Fibroblast of skin of abdomen (primary cell): ENCODE measurements at places on chromosomes 7 and 10.

GRCh38 chr7:45881759-45882464, 6.4 kb upstream of the IGFBP1 start:
- peak; percentile 39 for DNase-seq

- DNase-seq, result no peak
Measured at GRCh38 chr10:109412353-109412752, 511.0 kb downstream of the XPNPEP1 start.

- no peak for DNase-seq
Measured at GRCh38 chr7:137954614-137955013, 47.3 kb downstream of the CREB3L2 start.

DNA sequence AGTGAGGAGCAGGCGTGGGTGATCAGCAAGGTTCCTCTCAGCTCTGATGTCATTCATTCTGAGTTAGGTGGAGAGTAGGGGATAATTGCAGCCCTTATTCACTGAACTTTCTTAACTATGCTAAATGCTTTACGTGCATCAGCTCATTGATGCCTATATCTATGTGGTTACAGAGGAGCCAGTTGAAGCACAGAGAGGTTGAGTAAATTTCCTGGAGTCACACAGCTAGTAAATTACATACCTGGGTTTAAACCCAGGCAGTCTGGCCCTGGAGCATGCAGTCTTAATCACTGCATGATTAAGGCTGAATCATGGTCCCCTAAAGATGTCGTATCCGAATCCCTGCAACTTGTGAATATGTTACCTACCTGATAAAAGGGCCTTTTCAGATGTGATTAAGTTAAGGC, 99.6 kb downstream of the GRK5 start:
- no peak for DNase-seq
